Right hindlimb (tissue), 1 donor: ENCODE measurements at places on chromosomes 11 and 22.

DNA sequence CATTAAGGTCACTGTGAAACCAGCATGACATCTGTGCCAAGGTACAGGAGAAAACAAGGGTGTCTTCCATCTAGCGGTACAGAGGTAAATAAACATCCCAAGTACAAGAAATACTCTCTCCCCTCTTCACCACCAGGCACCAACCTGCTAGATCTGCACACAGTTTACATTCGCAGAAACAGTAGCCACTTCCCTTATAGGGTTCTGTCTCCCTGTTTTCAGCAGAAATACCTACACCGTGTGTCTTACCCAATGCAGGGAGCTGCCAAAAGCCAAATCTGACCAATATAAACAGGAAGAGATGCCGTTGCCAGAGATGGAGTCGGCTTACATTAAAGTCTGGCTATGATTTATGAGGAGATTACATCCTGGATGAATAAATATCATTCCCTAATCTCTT lies 1.2 kb downstream of the SCN4B start:
- DNase-seq, result no peak

DNA sequence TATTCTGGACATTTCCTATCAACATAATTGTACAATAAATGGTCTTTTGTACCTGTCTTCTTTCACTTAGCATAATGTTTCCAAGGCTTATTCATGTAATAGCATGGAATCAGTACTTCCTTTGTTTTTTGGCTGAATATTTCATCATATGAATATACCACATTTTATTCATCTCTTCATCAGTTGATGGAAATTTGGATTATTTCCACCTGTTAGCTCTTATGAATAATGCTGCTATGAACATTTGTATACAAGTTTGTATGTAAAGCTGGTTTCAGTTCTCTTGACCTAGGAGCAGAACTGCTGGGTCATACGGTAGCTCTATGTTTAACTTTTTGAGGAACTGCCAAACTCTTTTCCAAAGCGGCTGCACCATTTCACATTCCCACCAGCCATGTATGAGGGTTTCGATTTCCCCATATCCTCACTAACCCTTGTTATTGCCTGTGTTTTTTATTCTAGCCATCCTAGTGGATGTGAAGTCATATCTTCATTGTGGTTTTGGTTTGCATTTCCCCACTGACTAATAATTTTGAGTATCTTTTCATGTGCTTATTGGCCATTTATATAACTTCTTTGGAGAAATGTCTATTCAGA lies 20.9 kb downstream of the EXT2 start:
- no peak for DNase-seq

GRCh38 chr11:8809939-8810539 lies 101.0 kb upstream of the AKIP1 start:
- no peak for DNase-seq

DNA sequence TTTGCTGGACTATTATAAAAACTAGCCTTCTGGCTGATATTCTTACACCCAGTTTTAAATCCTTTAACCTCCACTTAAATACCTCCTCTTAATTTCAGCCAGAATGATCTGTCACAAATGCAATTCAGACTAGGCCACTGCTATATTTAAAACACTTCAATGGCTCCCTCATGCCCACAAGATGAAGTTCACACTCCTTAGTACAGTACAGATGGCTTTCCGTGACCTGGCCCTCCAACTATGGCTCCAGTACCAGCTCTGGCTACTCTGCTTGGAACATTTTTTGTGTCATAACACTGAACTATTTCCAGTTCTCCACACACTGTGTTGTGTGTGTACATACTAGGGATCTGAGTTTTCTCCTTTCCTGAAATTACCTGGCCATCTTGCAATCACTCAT lies 353.4 kb downstream of the SOX6 start:
- no peak for DNase-seq

DNA sequence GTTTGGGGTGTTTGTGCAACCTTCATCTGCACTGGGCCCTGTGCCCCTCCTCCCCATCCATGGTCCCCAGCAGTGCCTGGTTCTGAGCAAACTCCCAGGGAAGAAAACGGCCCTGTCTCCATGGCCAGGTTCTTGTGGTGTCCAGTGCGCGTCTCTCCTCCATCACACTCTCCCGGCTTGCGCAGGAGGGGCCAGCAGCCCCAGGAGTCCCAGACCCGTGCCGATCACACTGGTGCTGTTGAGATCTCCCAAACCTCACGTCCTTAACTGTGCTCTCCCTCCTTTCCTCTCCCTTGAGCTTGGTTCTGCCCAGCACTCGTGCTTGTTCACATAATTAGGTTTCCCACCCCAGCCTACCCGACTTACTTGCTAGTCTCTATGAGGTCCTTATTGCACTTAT lies 10.9 kb upstream of the GRK2 start:
- no peak for DNase-seq

GRCh38 chr11:120893440-120894201 lies 130.3 kb upstream of the TBCEL start:
- no peak for DNase-seq

DNA sequence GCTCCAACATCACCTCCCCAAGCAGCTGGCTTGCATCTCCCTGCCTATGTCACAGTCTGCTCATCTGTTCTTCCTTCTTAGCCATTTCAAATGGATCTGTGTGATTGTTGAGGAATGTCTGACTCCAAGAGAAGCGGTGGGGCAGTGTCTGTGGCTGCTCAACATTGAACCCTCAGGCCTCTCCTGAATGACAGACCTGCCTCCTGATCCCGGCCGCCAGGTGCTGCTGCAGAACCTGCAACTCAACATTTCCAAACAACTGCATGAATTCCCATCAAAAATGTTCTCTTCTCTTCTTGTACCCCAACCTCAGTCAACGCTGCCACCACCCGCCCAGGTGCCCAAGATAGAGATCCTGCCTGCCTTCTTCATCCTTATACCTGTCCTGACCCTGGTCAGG lies 132.5 kb downstream of the FBXO7 start:
- no peak for DNase-seq

DNA sequence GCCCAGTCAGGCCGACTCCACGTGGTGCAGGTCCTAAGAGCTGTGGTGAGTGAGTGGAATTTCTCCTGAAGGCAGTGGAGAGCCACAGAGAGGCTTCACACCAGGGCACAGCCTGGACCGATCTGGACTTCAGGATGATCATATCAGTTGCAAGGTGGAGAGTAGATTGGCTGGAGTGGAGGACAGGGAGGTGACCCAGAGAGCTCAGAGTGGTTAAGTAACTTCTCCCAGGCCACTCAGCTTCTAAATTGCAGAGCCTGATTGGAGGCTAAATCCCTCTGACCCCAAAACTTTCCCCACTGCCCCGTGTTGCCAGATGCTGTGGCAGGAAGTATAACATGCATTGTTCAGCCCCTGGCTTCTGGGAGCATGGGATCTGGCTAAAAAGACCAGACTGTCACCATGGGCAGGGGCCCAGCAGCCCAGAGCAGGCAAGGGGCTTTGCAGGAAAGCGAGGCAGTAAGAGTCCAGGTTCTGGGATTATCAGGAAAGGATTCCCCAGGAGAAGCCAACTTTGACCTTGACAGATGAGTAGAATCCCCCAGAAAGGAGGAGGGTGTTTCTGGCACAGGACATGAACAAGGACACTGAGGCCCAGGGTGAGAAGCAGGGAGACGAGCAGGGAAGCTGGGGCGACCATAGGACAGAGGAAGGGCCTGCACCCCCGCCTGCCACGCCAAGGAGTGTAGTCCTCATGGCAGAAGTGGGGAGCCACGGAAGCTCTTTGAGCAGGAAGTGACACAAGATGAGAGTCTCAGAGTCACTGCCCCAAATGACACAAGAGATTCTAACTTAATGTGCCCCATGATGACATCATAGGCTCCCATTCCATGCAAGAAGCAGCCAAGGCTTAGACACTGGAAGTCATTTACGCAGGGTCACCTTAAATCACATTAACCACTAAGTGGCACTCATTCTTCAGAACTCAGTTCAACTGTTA lies 4.8 kb downstream of the SLC35C1 start:
- no peak for DNase-seq

- no peak for DNase-seq
Observed at GRCh38 chr11:105315287-105315686, 175.7 kb upstream of the CARD18 start.

GRCh38 chr11:61696602-61697001 lies 16.4 kb downstream of the DAGLA start:
- DNase-seq, result no peak

DNA sequence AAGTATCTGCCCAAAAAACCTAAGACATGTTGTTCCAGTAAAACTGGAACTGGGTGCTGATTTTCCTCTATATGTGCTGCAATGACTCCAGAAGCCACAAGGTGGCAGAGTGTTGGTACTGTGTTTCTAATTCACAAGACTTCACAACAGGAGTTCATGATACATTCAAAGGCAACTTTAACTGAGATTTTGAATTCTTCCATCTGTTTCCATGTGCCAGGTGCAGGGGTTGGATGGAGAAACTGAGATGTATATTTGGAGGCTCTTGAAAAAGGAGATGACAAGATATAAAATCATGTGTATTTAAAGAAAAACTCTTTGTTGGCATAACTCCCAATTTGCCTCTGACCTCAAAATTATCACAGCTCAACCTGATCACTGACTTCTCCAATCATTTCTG lies 1098.6 kb upstream of the CCDC90B start:
- DNase-seq, result peak; percentile 49

DNA sequence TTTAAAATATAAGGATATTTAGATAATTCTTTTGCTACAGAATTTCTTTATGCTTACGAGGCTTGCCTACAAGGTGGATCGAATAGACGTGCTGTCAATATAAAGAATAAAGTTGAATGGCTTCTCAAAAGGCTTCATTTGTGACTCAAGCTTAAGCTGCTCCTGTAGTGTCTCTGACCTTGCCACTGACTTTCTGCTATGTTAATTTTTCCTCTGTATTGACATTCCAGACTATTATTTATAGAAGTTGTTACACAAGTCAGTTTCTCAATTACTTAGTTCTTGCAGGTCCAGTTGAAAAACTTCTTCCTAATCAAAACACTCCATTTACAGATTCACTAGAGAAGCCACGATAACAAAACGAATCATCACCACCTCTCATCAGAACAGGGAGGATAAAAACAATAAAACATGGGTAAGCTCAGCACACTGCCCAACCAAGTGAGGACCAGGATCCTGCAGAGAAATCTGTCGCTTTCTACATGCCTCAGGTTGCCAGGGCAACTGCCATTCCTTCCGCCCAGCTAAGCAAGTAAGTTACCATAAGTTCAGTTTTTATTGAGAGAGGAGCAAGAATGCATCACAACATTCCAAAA lies 39.0 kb upstream of the CHKA start:
- DNase-seq, result no peak

- DNase-seq, result no peak
Observed at GRCh38 chr11:34977089-34977912, 60.9 kb downstream of the PDHX start.

DNA sequence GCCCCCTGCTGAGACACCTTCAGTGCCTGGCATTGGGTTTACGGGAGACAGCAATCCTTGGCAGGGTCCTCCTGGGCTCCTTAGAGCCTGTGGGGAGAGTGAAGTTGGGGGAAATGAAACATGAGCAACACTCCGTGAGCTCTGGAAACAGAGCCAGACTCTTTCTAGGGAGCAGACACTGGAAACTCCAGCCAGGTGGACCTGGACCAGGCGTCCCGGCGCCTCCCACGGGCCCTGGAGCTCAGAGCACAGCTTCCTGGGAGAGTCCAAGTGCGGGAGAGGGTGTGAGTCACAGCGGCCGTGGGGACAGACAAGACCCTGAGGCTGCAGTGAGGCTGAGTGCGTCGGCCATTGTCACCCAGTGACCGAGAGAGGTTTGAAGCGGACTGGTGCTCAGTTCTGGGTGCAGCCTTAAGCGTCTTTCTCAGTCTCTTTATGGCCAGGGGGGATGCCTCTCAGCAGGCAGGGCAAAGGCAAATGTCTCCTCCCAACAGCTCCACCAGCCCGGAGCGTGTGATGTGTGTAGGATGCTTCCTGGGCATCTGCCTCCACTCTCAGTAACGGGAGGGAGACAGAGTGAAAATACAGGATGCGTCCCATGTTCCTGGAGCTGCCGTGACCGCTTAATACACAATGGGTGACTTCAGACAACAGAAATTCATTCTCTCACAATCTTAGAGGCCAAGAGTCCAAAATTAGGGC lies 399.2 kb downstream of the SHANK2 start:
- DNase-seq, result no peak

GRCh38 chr11:15591112-15591537 lies 476.4 kb downstream of the INSC start:
- DNase-seq, result no peak

DNA sequence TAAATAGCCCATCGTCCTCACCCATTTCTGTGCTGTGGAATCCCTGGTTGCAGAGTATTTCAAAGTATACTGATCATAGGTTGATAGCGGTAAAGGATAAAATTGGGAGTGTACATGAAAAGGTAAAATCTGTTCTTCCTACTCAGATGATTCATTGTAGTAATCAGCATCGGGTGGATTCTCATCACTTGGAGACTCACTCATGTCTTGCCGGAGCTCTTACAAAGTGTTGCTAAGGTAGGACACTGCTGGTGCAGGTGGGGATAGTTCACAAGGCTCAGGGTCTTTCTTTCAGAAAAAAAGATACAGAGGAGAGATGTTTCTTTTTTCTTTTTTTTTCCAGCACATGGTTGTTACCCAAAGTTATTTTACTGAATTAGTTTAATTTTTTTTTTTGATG lies 84.8 kb downstream of the MTNR1B start:
- DNase-seq, result no peak

- DNase-seq, result no peak
Observed at GRCh38 chr11:130118636-130119387, 40.8 kb upstream of the ST14 start.

DNA sequence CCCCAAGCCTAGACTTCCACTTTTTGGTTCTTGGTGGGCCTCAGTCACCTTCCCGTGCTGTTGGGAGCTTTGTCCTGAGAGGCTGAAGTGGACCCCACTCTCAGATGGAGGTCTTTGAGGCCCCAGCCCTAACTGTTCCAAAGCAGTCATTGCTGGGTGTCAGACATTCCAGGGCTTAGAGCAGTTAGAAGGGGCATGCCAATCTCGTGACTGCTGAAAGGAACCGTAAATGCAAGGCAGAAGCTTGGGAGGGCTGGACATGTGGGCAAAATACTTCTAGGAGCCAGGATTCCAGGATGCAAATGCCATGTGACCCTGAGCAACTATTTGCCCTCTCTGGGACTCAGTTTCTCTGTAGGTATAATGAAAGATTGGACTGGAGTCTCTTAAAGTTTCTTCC lies 118.8 kb upstream of the CRYBB3 start:
- DNase-seq, result no peak

DNA sequence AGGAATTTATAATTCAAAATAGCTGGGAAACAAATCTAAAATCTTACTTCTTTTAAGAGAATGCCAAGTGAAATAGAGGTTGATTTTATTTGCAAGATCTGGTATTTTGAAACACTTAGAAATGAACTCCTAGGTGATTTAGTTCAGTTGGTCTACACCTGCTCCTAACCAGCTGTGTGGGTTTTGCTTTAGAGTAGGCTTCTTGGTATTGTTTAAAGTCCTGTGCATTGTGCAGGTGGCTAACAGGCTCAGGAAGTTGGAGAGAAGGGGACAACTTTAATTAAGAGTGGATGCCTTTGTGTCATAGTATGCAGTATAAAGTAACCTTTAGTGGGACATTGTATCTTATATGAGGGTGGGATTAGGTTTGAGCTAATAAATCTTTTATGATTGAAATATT lies 4.1 kb upstream of the RAG2 start:
- DNase-seq, result no peak

- DNase-seq, result no peak
Observed at GRCh38 chr11:68891351-68891948, 12.2 kb downstream of the MRPL21 start.
